Activated CD4-positive, alpha-beta T cell treated with anti-CD3 and anti-CD28 coated beads for 48 hours (primary cell): ENCODE measurements at places on chromosomes 2 and 18.

GRCh38 chr2:33929467-33929866 lies 330.4 kb upstream of the FAM98A start:
- no peak for DNase-seq

DNA sequence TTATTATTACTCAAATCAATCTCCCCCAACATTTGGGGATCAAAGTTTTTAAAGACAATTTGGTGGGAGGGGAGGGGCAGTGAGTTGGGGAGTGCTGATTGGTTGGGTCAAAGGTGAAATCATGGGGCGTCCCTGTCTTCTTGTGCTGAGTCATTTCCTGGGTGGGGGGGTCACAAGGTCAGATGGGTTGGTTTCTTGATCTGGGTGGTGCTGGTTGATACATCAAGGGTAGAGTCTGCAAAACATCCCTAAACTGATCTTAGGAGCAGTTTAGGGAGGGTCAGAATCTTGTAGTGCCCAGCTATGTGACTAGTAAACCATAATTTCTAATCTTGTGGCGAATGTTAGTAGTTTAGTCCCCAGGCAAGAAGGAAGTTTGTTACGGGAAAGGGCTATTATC lies 67.4 kb downstream of the MOGAT1 start:
- DNase-seq: peak; percentile 9

DNA sequence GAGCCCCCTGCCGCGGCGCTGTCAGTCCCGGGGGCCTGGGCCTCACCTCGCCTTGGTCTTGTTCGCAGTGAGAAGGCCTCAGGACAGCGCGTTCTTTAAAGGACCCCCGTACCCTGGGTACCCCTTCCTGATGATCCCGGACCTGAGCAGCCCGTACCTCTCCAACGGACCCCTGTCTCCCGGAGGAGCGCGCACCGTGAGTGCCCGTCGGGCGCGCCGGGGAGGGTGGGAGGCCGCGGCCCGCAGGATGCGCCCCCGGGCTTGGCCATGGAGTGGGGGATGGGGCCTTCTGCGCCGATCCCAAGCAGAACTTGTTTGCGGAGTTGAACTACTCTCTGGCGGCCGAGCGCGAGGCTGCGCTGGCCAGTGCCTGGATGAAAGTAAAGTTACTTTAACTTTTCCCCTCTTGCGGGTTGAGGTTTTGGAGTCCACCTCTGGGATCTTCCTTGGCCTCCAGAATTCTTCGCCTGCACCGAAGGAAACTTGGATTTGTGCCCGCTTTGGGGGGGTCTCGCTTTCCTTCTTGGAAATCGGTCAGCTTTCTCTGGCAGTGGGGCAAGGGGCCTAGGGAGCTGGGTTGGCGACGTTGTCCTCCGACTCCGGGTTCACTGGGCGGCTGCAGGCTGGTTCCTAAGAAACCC lies 1.2 kb downstream of the TCF7L1 start:
- DNase-seq: peak; percentile 22

- no peak for DNase-seq
These were observed 564.0 kb upstream of the POU3F3 start for GRCh38 chr2:104289651-104290565.

DNA sequence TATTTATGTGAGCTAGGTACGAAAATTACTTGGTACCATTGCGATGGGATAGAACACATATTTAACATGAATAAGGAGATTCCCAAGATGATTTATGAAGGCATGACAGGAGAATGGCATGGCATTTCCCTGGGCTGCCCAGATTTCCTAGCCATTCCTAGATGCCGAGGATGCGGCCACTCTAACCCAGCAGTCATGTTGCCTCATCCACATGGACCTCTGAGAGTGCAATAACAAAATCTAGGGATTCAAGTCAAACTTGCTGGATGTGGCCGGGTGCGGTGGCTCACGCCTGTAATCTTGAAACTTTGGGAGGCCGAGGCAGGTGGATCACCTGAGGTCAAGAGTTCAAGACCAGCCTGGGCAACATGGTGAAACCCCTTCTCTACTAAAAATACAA lies 110.8 kb upstream of the ARL4C start:
- no peak for DNase-seq

DNA sequence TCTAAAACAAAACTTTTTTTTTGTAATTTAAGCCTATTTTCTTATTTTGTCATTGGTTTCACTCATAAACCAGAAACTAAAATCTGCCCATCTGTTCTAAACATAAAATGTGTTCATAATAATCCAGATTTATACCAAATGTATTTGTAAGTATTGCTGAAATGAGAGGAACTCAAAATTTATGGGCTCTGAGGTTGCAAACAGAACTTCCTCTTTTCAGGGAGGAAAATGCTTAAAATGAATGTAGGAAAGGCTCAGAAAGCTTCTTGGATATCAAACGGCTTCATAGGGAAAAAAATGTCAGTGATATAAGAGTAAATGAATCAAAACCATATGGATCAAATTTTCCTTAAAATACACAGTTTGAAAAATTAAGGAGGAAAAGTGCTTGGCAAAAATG lies 83.9 kb downstream of the PAX3 start:
- no peak for DNase-seq

GRCh38 chr2:222859786-222860612 lies 837 bp upstream of the ACSL3 start:
- DNase-seq: peak; percentile 5

DNA sequence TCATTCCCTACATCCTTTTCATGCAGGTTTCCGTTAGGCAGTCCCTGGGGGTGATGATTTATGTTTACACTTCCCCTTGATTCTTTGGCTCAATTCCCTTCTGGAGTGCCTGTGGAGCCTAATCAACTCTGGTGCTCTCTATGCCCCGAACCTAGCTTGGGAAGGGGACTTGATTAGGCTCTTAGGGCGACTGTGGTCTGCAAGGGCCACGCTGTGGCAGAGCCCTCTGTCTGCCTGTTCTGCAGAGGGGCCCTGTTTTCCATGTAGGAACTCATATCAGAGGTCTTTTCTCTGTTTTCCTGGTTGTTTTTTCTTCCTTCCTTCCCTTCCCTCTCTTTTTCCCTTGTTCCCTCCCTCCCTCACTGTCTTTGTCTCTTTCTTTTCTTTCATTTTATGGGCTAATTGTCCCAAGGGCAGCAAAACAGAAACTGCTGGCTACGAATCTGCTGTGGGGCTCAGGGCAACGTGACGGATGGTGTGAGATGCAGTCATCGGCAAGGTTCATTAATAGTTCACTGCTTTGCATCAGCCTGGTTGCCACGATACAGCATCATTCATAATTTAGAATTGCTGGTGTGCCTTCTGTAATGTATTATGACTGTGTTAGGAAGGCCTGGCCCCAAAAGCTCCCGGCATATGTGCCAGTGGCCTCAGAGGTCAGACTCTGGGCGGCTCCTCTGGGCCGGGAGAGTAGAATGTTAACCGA lies 134.5 kb downstream of the NAPG start:
- DNase-seq: no peak

DNA sequence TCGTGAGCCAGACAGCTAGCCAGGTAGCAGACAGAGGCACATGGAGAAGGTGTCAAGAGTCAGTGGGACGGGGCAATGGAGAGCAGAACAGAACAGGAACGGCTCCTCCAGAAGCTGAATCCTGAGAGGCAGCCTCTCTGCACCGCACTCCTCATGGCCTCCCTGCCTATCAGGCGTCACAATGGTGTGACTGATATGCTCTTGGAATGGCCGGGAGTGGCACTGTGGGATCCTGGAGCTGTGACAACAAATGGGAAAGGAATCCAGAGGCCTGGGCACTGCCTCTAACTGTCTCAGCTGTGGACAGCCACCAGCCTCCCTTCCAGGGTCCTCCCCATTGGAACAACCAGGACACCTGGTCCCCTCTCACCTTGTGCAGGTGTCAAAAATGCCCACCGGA lies 89.1 kb upstream of the ID2 start:
- no peak for DNase-seq

GRCh38 chr2:222671259-222672067 lies at the start of gene MOGAT1:
Gene MOGAT1, plus strand, starts transcription at chr2:222671658. Its CDS starts 128 bp downstream, at chr2:222671786.
- peak; percentile 6 for DNase-seq

GRCh38 chr2:186718903-186719302 lies 25.0 kb downstream of the FAM171B start:
- no peak for DNase-seq

GRCh38 chr2:126731353-126731752 lies 75.4 kb downstream of the GYPC start:
- no peak for DNase-seq

GRCh38 chr2:236254674-236255073 lies 9.5 kb downstream of the ASB18 start:
- DNase-seq: no peak

- no peak for DNase-seq
These were observed 33.9 kb upstream of the DOCK10 start for GRCh38 chr2:225076125-225076524.

DNA sequence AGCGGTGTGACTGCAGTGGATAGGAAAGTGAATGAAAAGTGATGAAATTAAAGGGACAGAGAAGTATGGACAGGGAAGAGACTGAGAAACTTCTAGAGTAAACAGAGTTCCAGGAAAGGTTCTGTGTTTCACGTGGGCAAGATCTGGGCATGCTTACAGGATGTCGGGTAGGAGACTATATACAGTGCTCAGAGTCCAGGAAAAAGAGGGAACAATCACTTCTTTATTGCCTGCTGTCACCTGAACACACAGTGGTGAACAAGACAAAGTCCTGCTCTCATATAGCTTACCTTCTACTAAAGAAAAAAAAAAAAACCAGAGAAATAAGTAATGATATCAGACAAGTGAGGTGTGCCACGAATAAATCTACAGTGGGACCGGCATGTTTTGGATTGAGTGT lies 2.4 kb downstream of the LRPPRC start:
- DNase-seq: no peak

DNA sequence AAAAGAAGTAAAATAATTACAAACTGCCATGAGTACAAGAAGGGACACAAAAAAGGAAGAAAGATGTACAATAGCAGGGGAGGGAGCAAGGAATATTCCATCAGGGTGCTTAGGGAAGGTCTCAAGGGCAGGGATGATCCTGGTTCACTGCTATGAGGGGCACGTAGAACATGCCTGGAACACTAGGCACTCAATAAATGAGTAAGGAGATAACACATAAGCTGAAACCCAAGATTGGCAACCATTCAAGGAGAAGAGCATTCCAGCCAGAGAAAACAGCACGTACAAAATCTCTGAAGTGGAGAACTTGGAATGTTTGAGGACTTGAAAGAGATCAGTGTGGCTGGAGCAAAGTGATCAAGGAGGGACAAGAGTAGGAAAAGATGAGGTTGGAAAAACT lies 103.2 kb downstream of the FAM161A start:
- no peak for DNase-seq

DNA sequence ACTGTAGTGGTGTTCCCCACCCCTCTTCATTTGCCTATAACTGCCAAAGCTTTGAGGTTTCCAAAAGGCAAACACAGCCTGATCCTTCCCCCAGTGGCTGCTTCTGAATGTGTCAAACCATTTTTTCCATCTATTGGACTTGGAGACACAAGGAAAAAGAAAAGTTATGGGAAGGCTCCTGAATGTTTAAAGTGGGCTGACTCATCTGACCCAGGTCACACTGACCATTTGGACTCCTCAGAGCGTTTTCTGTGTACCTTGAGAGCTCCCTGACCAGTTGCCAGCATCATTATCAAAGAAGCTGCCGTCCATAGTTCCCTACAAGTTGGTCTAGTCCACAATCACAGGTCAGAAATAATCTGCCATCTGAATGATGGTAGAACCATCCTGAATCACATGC lies 123.4 kb upstream of the COL3A1 start:
- DNase-seq: no peak

DNA sequence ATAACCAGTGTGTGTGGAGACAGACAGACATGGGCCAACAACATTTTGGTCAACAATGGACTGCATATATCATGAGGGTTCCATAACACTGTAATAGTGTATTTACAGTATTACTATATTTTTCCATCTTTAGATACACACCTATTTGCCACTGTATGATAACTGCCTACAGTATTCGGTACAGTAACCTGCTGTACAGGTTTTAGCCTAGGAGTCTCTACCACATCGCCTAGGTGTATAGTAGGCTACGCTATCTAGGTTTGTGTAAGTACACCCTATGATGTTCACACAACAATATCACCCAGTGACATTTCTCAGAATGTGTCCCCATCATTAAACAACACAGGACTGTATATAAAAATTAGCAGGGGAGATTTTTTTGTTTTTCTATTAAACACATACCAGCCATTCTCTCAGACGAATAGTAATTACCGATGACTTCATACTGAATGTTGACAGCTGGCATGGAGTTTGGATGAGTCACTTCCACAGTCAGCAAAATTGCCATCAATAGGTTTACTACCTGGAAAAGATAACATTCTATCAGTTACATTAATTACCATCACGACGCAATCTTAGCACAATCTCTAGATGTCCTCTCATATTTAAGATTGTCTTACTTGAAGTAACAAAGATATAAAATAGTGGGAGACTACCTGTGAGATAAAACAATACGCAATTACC lies 10.8 kb downstream of the LAPTM4A start:
- DNase-seq: no peak

DNA sequence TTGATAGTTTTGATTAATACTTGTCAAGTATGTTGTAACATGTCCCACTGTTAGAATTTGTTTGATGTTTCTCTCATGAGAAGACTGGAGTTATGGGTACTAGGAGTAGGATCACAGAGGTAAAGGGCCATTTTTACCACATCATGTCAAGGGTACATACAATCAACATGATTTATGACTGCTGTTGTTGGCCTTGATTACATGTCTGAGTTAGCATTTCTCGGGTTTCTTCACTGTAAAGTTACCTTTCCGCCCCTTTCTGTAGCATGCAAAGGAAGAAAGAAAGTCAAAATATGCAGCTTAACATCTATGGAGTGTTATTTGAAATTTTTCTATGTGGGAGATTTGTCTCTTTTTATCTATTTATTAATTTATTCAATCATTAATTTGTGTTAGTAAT lies 1456.4 kb downstream of the SUCLG1 start:
- no peak for DNase-seq

- no peak for DNase-seq
These were observed 33.9 kb upstream of the SIX2 start for GRCh38 chr2:45043174-45043573.

- no peak for DNase-seq
These were observed 372.5 kb downstream of the RBM43 start for GRCh38 chr2:150889141-150889540.

DNA sequence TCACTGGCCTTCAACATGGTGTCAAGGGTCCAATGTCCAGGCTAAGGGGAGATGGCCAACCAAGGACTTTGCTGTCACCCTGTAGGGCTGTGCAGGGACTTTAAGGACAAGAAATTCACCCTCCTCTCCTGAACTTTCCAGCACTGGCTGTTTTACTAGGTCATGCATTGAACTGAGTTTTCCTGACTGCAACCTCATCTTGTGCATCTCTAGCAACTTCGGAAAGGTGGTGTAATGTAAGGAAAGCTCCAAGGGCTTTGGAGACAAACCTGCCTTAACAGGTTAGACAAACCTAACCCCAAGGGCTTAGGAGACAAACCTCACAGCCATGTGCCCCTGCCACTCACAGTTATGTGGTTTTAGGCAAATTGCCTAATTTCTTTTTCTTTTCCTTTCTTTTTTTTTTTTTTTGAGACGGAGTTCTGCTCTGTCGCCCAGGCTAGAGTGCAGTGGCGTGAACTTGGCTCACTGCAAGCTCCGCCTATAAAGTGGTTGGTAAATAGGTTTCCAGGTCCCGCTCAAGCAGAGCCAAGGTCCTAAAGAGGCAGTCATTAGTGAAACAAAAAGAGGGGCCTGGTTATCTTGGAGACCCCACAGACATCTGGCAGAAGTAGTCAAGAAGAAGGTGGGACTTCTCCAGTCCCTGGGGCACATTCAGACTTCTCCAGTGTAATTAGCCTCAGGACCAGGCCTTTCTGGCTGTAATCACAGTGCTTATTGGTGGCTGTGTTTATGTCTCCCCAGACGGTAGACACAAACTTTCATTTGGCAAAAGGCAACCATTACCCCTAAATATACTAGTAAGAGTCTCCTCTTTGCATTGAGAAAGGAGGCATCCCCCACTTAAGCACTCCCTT lies 37.6 kb upstream of the PMAIP1 start:
- no peak for DNase-seq

- no peak for DNase-seq
These were observed 105.8 kb downstream of the SPP2 start for GRCh38 chr2:234156326-234156725.
